CD4-positive, alpha-beta T cell treated with Interleukin-4 for 1 hour (primary cell): ENCODE measurements at places on chromosomes 3 and 15.

- peak; percentile 77 for DNase-seq
Observed at GRCh38 chr15:65583701-65584100, 27.2 kb downstream of the INTS14 start.

GRCh38 chr15:51401872-51402517 is 60.5 kb downstream of the GLDN start:
- DNase-seq: peak; percentile 20

DNA sequence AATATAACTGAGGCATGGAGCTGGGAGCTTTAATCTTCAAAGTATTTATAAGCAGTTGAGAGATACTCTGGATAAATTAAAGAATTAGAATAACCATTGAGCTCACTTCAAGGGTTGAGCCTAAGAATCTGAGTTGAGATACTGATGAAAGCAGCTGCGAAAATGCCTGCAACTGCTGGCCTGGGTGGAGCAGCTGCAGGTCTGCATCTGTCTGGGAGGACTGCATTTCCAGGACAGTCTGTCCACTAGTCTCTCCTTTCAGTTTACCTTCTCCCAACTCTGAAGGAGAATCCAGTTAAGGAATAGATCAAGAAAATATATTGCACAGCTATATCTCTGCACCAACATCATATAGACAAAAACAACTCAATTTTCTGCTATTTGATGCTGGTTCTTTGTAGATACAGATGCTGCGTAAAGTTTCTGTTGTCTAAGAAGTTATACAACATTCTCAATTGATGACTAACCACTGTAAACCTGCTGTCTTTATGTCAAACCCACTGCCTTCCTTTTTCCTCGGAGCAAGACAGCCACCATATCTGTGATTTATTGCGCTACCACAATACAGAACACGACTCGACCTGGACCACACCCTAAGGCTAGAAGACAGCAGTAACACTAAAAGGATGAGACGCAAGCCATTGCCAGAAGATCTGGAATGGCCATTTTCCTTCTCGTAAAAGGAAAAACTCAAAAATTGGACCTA is 245.1 kb downstream of the MAGI1 start:
- DNase-seq: no peak

DNA sequence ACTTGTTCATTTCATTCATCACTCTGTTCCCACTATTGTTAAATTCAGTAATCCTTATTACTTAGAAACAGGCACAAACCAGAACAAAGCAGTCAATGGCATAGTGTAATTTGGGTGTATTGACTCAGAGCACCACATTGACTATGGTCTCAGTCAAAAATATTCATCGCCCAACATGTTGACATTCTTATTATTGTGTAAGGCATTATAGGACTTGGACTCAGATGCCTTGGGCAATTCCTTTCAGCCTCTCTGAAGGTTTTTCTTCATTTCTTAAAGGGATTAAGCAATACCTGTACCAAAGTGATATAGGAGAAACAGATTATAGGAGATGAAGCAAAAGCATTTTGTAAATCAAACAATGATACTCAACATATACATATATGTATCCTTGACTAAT is 114.7 kb upstream of the BHLHE40 start:
- no peak for DNase-seq

DNA sequence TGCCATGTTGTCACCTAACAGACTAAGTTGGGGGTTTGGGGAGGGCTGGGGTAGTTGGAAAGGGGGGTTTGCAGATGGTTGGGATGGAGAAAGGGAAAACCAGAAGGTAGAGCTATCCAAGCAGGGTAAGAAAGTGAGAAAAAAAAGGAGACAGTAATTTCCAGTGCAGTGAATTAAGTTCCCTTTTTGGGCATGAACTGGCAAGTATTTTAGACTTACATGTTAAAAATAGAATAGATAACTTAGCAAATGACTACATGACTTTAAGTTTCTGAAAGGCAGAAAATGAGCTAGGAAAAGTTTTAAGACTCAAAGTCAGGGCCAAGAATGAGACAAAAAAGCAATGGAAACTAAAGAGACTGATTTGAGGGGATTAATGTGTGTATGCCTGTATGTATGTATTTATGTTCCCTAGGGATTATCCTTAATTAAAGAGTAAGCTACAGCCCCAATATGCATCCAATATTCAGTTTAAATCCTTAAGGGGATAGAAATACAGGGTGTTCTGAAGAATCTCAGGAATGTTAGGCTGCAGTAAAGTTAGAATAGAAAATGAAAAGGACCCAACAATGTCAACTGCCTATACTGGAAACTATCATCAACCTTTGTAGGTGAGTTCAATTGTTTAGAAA is 285.2 kb upstream of the MME start:
- DNase-seq: no peak

GRCh38 chr15:42575188-42576039 is at the start of gene STARD9:
TSS of gene STARD9 (plus strand) at chr15:42575606. CDS start at chr15:42575716, 110 bp downstream.
- peak; percentile 94 for DNase-seq

DNA sequence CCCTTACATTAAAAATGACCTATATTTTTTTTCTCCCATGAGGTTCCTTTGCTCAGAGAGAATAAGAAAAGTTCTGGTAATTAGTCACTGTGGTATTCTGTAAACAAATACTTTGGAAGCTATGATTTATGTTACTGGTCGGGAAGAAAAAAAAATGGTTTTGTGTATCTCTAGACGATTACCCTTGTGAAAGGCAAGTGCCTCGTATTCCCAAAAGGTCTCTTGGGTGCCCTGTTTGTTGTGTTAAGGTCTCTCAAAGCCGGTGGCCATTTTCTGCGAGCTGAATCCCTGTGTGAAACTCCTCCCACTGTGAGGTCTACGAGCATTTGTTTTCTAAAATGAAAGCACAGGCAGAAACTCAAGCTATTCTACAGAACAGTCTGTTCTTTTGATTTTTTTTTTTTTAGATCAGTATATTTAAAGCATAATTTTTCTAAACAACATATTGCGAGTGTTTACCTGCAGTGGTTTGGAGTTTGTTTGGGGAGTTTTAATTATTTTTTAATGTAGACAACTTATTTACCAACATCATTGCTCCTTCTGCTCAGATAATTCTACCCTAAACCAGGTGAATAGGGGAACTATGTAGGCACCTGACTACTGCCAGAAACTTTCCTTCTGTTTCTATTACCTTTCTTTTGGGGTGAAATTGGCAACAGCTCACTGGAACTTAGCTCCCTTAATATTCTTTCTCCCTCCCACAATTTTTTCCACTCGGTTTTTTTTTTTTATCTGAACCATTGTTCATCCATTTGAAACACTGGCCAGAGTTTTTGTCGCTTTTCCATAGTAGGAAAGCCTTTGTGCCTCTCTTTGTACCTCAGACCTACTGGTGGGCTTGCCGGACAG is 44.0 kb downstream of the ZBTB38 start:
- peak; percentile 79 for DNase-seq

DNA sequence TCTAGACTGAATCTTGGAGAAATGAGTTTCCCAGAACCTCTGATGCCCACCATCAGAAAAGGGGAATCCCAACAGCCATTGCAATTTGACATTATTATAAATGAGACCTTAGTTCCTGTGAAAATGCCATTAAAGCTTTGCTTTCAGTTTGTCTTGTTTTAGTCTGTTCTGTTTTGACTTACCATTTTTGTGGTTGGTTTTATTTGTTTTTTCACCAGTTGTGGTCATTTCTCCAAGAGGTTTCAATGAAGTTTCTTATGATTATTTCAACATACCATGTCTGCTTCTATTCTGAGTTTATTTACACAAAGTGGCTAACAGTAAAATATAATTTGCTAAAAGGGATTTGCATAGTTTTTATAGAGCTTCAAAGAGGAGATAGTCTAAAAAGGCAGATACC is 175.0 kb upstream of the MCTP2 start:
- no peak for DNase-seq

DNA sequence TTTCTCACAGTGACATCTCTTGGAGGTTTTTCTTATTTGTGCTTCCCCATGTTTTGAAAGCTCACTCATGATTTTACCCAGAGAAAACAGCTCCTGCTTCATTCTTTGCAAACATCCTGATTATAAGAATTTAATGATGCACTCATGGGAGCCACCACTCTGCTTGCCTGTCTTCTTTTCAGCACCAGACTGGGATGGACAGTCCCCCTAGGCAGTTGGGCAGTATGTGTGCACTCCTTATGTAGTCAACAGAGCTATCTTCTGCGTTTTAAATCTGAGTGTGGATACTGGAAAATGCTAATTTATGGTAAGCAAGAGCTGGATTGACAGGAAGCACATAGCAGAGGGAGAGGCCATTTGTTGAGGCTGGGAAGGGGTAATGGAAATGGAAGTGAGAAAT is 276.1 kb downstream of the AGBL1 start:
- DNase-seq: no peak

GRCh38 chr3:54713455-54713854 is 214.4 kb downstream of the LRTM1 start:
- no peak for DNase-seq

DNA sequence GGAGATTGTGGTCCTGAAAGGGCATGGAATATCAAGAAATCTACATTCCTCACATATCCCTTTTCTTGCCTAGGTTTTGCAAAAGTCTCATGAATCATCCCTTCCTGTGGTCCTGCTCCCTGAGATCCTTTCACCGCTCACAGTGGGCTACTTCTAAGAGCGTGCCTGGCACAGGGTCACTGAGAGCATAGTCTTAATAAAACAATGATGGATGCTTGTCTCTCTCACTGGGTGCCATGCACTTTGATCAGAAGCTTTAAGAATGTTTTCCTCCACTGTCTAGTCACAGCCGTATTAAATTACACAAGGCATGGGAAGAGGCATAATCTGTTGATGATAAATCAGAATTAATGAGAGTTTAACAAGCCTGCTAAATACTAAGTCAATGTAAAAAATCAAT is 269.7 kb upstream of the ATP10A start:
- no peak for DNase-seq

DNA sequence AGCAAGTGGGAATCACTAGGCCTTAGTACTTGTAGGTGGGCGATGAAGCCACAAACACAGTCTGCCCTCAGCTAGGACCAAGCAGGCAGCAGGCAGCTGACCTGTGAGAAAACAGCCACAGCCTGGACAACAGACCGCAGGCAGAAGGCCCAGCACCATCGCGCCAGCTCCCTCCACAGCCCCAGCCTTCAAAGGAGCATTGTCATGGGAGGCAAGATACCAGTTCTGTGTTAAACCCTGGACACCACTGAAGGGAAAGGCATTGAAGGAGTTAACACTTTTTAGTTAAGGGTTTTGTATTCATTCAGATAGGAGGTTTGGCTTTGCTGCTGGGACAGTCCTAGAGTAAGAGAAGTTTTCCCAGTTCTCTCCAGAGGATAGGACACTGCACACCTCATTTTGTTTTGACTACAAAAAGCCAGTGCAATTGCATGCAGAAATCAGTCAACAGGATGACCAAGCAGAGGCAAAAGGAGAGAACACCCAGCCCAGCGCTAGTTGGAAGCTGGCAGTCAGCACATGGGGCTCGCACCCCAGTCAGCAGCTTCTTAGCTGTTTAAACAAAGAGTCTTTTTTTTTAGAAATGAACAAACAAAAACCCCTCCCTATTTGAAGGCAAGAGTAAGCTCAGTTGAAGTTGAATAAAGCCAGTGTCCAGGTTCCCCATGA is 286.1 kb upstream of the TPM1 start:
- no peak for DNase-seq

DNA sequence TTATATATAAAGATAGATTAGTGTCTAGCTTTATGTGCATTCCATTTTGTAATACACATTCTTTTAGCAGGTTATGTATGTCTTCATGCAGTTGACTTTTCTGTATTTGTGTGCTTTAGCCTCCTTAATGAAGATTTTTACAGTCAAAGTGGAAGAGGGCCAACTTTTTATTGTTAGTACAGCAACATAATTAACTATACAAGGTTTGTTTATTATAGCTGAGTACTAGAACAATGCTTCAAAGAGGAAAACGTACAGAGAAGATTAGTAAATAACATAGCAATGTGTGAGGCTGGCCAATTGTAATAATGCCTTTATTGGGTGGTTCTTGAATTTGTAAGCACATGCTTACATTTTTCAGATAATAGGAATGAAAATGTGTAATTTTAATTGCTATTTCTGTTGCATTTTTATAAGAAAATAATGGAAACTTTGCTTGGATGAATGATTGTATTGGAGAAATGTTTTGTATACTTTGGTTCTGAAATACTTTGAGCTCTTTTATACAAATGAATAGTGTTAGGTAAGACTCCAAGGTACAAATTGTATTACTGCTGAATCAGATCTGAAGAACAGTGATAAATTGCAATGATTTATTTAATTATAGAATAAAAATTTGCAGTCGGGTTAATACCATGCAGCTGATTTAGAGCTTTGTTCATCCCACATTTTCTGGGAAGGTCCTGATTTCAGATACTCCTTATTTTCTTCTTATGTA is 41.4 kb downstream of the UBE2E2 start:
- DNase-seq: no peak

DNA sequence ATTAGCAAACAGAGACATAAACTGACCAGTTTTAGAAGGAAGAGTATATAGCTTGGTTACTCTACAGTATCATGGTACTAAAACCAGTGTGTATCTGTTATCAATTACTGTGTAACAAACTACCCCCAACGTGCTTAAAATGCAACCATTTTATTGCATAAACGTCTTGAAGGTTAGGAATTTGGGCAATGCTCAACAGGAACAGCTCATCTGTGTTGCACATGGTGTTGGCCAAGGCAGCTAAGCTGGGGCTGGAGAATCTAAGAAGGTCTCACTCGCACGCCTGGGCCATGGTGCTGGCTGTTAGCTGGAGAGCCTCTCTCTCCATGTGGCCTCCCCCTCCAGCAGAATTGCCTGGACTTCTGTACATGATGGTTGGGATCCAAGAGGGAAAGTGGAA is 81.2 kb upstream of the THBS1 start:
- no peak for DNase-seq

GRCh38 chr3:106332884-106333283 is 464.1 kb upstream of the CBLB start:
- no peak for DNase-seq

- no peak for DNase-seq
Observed at GRCh38 chr15:75230551-75231371, 27.4 kb upstream of the GOLGA6C start.

DNA sequence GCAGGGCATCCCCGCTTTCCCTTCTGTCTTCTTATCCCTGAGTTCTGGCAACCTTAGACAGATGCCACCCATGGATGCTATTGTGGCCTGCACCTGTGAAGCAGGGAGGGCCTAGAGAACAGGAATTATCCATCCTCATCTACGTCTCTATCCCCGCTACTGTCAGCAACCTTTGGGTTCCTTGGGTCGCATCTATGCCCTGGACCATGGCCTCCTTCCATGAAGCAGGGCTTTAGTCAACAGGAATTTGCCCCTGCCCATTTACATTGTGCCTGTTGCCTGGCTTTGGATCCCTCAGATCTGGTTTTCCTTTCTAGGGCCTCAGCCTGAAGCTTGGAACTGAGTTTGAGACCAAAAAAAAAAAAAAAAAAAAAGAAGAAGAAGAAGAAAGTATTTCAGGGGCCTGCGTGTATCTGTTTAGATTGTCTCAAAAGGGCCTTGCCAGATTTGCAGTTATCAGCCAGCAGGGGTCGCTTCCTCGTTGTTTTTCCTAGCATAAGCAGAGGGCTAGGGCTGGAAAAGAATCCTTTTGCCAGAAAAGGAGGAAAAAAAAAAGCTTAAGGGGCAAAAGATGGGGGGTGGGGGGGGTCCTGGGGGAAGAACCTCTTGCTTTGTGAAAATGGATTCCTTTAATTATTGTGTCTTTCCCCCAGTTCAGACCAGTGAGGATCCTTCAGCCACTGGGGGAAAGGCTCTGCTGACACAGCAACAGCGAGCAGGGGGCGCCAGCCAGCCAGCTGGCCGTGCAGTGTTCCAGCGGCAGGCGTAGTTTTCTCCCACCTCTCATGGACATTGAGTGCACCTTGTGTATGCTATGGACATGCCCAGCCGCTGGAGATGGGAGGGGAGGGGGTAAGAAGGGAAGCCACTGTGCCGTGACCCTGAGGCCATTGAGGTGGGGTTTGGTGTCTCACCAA is 65.7 kb upstream of the ALDH1L1 start:
- no peak for DNase-seq
